ENCODE measurements at places on chromosomes 12 and 14.

DNA sequence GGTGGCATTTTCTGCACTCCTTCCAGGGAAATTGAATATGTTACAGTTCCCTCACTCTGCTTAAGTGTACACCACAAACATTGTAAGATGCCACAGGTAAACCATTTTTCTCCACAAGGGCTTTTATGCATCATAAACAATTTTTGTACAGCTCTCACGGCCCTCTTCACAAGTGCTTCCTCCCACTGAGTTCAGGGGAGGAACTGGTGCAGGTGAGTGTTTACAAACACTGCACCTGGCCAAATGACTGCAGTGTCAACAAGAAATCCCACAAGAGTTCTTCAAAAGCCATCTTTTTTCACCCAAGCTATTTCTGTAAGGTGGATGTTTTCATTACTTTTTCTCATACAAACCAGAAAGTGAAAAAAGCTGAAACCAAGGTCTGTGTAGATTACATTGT lies 973.2 kb downstream of the AACS start:
- no peak for DNase-seq

DNA sequence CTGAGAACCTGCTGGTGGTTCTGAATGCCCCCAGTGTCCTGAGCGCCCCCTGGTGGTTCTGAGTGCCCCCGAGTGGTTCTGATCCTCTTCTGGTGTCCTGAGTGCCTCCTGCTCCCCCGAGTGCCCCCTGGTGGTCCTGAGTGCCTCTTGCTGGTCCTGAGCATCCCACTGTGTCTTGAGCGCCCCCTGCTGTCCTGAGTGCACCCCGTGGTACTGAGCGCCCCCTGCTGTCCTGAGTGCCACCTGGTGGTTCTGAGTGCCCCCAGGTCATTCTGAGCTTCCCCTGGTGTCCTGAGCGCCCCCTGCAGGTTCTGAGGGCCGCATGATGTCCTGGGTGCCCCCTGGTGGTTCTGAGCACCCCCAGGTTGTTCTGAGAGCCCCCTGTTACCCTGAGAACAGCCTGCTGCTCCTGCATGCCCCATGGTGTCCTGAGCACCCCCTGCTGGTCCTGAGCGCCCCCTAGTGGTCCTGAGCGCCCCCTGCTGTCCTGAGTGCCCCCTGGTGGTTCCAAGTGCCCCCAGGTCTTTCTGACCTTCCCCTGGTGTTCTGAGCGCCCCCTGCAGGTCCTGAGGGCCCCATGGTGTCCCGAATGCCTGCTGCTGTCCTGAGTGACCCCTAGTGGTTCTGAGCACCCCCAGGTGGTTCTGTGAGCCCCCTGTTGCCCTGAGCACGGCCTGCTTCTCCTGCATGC lies 1165.4 kb downstream of the TMEM121 start:
- no peak for DNase-seq

GRCh38 chr12:80858356-80858755 lies 79.4 kb downstream of the LIN7A start:
- DNase-seq, result no peak

DNA sequence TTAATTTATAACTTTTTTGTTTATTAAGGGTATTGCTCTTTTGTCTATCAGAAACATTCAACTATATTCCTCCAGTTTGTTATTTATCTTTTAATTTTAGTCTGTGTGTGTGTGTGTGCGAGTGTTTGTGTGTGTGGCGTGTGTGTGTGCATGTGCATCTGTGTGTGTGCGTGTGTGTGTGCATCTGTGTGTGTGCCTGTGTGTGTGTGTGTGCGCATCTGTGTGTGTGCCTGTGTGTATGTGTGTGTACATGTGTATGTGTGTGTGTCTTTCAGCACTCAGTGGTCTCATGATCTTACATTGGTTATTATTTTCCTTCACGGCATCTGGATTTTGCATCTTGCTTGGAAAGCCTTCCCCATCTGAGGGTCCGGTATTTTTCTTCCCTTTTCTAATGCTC lies 281.1 kb upstream of the RTL1 start:
- no peak for DNase-seq

- no peak for DNase-seq
Observed at GRCh38 chr14:55123101-55123500, 6.0 kb upstream of the LGALS3 start.

GRCh38 chr14:68986926-68987652 lies 8.0 kb upstream of the ACTN1 start:
- DNase-seq, result no peak

GRCh38 chr14:69632593-69633151 lies 21.3 kb downstream of the SUSD6 start:
- DNase-seq, result peak; percentile 68

DNA sequence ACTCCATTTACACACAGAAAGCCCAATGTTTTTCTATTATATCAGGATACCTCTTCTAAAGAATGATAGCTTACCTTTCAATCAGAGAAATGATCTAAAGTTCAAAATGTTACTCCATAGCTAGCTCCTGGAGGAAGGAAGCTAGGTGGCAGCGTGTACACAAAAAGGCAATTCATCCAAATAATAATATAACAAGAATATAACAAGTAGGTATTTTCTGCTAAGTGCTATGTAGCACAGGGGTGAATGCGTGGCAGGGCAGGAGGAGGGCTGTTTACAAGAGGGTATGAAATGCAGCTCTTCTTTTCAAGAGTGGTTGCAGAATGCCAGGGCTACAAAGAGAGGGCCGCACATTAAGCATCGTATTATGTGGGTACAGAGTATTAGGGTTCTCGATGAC lies 663 bp upstream of the SNAPC1 start:
- no peak for DNase-seq

DNA sequence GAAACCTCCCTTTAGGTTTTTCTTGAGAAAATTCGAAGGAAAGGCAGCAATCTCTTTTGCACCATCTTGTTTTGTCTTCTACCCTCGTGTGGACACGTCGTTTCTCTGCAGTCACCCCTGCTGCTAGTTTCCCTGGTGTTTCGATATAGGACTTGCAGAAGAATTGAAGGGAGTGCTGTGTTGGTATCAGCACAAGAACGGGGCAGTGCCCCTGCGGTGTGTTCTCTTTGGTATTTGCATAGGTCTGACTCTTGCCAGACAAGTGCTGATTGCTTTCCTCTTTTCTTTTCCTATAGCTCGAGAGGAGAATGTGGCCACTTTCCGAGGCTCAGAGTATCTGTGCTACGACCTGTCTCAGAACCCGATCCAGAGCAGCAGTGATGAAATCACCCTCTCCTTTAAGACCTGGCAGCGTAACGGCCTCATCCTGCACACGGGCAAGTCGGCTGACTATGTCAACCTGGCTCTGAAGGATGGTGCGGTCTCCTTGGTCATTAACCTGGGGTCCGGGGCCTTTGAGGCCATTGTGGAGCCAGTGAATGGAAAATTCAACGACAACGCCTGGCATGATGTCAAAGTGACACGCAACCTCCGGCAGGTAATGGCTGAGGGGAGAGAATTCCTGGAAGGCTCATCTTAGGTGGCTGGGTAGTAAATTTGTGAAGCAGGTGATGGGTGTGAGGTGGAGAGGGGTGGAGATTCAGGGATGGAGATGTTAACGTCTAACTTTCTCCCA lies 474.8 kb downstream of the NRXN3 start:
- DNase-seq, result no peak

DNA sequence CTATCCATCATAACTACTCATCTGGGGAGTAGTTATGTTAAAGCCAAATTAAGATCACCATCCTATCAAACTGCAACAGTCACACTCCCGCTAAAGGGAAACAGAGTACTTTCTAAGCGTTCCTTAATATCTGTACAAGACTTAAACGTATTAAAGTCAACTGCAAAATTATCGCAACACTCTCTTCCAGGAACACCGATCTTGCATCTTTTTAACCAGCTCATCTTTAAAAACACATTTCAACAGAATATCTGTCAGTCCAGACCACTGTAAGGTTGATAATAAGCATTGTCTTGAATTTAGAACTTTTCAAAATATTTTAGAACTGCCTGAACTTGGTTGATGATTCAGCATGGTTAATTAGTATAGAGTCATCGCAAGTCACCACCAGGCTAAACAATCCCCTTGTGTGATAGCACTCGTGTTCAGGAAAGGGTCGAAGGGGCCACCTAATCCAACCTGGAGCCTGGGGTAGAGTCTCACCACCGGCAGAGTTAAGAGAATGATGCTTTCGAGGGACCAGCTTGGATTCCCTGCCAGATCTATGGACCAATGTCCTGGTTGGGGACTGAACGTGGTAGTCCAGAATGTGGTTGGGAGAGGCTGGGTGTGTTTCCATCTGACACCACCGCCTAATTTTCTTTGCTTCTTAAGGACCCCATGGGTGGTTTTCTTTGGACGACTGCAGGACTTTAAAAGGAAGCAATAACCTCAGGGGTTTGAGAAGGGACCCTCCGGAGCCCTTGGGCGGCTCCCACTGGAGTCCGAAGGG lies 890 bp downstream of the SPTLC2 start:
- DNase-seq, result no peak

GRCh38 chr14:67077921-67078320 lies 111.3 kb upstream of the GARIN2 start:
- no peak for DNase-seq

GRCh38 chr12:43336962-43337555 lies 214.9 kb downstream of the ADAMTS20 start:
- peak; percentile 28 for DNase-seq

GRCh38 chr14:24688030-24688658 lies 54.2 kb upstream of the GZMB start:
- DNase-seq, result no peak

GRCh38 chr12:114400925-114401324 lies 5.0 kb downstream of the TBX5 start:
- no peak for DNase-seq

DNA sequence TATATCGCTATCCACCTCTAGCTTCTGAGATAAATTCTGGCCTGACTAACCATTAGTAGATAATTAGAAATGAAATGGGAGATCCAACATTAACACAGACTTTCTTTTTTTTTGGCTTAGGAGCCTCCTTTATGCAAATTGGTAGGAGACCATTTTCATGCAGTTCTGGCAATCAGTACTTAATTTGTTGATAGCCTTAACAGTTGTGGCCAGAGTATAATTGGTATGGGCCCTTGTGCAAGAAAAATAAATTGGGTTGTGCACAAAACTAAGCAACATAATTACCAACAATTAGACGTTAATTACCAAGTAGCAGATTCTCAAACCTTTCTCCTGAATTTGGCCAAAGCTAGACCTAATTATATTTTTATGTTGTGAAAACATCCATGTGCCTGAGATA lies 111.0 kb downstream of the MGAT4C start:
- no peak for DNase-seq

DNA sequence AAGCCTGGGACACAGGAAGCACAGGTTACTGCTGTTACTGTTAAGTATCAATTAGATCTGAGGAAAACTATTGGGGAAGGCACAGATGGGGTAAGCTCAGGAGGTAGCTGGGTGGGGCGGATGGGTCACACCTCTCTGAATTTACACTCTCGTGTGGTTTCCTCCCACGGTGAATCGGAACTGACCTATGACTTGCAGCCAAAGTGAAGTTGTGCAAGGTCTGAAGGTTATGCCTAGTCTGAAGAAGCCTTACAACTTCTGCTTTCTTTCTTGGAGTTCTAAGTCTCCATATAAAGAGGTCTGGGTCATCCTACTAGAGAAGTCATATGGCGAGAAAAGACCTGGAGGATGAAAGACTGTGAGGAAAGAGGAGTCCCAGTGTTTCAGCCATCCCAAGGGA lies 25.6 kb upstream of the GPATCH2L start:
- DNase-seq, result no peak

- no peak for DNase-seq
Observed at GRCh38 chr14:59032826-59033225, 155.6 kb upstream of the DAAM1 start.

GRCh38 chr12:56129206-56129941 lies 1.3 kb downstream of the ESYT1 start:
- DNase-seq, result peak; percentile 31

GRCh38 chr12:53213348-53213747 lies 6.3 kb upstream of the ITGB7 start:
- DNase-seq, result peak; percentile 80

- DNase-seq, result no peak
Observed at GRCh38 chr12:51071663-51072062, 11.7 kb downstream of the CSRNP2 start.

DNA sequence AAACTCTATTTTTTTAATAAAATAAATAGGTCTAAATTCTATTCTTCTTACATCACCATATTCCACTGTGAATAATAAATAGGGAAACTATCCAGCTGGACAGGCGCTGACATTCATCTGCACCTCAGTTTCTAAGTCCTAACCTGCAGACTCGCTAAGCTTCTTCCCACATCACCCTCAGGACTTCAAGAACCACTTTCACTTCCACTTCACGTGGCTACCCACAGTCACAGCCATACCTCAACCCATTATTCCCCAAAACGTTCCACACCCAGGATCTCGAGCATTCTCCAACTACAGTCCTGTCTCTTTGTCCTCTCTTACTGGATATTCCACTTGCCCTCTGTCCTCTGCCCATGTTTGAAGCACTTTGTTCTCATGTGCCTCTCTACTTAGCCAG lies 71.1 kb downstream of the C2CD5 start:
- no peak for DNase-seq

GRCh38 chr14:49908433-49908782 lies 15.5 kb downstream of the ARF6 start:
- no peak for DNase-seq

Data from NCI-H524 (cell line).